ENCODE measurements at places on chromosomes 11 and 22.

DNA sequence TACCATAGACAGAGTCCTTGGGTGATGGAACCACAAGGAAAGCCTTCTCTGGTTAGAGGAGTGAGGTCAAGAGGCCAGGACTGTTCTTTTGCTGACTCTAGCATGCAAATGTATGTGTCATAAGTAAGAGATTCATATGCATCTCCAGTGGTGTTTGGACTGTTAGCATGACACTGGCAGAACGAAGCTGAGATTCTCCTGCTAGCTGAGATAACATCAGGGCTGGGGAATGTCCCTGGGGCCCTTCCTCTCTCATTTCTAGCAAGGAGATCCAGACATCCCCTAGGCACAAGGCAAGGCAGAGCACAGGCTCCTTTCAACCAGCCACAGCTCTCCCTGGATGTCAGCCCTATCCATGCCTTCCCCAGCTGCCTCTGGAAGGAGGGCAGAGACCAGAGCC, 711.3 kb downstream of the OPCML start:
- no peak for DNase-seq

DNA sequence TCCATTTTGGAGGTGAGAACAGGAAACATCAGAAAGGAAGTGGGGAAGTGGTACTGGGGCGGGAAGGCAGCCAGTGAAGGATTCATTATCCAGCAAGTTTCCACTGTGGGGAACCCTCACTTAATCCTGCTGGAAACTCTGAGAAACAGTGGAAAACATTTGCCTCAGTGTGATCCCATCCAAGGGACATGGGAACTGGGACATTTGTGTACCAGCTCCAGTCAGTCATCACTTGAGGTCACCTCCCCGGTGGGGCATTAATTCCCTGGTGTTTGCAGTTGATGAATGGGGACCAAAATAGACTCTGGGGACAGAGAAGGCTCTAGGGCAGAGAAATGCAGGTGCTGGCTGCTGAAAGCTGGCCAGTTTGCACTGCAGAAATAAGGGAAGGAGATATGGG, 599.9 kb downstream of the BUD13 start:
- DNase-seq: no peak

- DNase-seq: peak; percentile 35
These were observed 19.7 kb downstream of the CTR9 start for GRCh38 chr11:10770626-10771254.

GRCh38 chr11:110026858-110027626, 66.2 kb upstream of the ZC3H12C start:
- DNase-seq: no peak

DNA sequence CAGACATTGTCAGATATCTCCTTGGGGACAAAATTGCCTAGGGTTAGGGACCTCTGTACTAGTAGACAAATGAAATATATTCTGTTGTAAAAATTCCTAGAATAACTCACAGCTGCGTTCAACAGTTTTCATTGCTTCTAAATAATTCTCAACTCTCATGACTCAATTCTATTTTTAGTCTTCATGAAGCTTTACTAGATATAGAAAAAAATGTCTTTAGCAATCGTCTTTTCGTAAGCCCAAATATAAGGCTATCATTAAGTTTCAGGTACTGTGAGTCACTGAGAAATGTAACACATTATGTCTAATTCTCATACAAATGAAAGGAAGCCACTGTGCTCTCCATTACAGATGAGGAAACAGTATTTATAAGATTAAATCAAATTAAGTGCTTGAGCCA, 6.4 kb downstream of the MMP12 start:
- no peak for DNase-seq

GRCh38 chr11:68657021-68657780, 27.1 kb upstream of the GAL start:
- no peak for DNase-seq

- no peak for DNase-seq
These were observed 306.7 kb downstream of the SOX6 start for GRCh38 chr11:16049611-16050010.

DNA sequence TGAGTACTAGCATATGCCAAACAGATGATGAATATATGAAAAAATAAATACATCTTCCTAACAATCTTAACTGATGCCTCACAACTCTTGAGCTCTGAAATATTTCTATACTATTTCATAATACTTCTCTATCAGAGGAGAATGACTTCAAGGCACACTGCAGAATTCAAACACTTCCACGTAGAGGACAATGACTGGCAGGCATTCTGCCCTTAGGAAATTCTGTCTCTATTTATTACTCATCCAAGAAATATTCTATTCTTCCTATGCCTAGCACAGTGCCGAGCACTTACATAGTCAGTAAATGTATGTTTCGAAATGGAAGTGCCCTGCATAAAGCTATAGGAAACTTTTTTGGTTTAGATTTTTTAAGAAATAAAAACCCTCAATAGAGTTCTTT, 809.1 kb downstream of the DLG2 start:
- peak; percentile 23 for DNase-seq

DNA sequence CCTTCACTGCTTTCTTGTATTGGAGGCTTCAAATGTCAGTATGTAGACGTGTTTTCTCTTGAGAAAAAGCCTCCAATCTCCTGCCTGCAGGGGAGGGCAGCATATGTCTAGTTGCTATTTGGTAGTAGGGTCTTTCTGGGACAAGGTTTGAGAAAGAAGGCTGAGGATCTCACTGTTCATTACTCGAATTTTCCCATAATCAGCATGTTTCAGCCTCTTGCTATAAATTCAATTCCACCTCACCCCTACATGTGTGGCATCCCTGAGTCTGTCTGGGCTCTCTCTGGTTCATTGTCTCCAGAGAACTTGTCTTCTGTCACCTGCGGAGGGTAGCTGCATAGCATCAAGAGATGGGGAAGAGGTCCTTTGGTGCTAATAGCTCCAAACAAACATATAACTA, 19.5 kb upstream of the CCDC83 start:
- DNase-seq: no peak

- DNase-seq: no peak
These were observed 147.9 kb downstream of the C11orf91 start for GRCh38 chr11:33552756-33553155.

DNA sequence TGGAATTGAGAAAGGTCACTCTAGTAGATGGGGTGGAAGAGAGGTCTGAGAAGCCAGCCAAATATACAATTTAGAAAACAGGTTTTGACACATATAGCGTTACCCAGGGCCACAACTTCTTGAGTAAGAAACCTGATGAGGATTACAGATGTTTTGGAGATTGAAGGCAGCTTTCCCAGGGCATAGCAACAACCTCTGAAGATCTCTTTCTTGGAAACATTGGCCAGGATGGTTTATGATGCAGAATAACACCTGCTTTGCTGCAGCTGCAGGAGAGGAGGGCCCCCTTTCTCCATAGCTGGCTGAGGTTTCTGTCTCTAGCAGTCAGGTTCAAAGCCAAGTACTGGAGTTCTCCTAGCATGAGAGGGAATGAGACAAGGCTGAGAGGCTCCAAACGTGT, 75.1 kb upstream of the NUP50 start:
- no peak for DNase-seq

DNA sequence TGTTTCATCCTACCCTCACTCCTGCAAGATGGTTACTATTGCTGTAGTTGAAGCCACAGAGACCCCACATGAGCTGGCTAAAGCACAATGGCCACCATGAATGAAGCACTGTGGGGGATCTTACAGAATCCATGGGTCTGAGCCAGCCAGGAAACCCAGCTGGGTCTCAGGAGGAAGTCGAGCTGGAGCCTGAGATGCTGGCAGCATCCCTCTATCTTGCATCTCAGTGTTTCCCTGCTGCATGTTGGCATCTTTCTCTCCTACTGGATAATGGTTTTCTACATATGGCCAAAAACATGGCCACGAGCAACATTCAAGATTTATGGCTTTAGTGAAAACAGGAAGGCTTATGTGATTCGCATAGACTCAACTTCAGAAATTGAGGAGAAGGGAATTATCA, 219.3 kb upstream of the SNX19 start:
- no peak for DNase-seq

DNA sequence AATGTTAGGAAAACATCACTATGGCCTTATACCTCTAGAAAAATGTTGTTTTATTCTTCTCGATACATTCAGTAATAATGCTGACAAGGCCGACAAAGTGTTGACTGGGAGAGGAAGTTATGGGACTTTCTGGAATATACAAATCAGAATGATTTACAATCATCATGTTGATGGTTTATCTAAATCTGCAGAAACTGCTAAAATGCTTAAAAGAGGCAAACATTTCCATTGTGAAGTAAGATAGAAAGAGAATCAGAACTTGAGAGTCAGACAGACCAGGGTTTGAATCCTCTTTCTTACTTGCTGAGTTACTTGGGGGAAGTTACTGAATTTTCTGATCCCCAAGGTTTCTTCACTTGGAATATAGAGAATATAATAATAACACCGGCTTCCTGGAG, 89.4 kb downstream of the CD44 start:
- DNase-seq: no peak

DNA sequence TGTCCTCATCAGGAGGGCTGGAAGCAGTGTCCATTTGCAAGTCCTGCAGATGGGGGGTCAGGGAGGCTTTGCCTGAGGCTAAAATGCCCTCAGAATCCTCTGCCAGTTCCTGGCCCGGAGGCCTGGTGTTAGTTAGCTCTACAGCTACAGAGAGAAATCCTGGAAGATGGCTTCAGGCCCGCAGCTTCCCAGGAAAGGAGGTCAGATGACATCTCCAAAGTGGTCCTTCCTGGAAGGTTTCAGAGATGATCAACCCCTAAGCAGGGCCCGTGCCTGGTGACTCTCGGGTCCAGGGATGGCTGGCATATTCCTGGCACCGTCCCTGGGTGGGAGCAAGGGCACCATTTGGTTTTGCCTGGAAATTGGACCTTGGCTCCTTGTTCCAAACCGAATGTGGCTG, 959.1 kb downstream of the BRD1 start:
- DNase-seq: no peak

DNA sequence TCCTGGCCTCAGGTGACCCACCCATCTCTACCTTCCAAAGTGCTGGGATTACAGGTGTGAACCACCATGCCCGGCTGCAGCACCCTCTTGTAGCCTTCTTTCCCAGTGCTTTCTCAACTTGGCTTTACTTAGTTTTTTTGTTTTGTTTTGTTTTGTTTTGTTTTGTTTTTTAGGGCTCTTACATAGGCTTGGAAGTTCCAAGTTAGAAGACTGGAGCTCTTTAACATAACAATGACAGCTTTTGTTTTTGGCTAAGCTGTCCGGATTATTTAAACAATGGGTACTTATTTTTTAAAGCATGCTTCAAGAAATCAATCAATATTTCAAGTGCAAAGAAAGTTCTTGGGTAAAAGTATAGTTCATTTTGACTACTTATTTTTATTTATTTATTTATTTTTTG, 25.9 kb downstream of the KMT2A start:
- DNase-seq: no peak

GRCh38 chr11:20453657-20454316, 66.3 kb downstream of the PRMT3 start:
- DNase-seq: no peak

DNA sequence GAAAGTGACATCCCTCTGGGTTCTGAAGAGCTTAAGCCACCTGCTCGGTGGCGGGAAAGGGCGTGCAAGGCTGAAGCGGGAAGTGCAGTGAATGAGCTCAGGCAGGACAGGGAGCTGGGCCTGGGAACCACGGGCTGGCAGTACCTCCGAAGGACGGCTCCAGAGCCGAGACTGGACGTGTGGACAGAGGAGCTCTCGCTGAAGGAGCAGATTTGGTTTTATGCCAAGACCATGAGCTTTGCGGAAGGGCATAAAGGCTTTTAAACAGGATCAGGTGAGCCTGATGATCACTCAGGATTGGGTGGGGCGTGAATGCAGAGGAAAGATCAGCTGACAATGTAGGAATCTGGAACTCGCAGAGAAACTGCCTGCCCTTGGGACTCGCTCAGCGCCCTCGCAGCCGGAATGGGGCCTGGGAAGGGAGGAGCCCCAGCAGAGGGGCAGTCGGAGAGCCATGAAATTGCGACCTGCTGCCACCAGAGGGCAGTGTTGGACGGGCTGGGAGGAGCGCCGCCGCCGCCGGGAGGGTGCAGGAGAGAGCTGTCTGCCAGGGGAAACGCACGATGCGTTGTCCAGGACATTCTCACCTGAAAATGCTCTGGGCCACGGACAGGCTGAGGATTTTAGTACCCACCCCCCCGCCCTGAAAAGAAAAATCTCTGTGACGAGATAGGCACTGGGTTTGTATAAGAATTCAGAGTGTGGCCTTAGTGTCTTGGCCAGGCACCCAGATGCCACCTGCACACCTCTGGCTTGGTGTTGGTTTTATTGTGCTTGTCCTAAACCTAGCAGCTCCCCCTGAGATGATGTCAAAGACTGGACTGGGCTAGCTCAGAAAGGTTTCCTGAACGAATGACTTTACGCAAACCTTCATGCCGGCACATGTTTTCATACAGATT, 324.4 kb downstream of the NTM start:
- DNase-seq: peak; percentile 59

- DNase-seq: no peak
These were observed 13.7 kb downstream of the NARS2 start for GRCh38 chr11:78560826-78561484.

- no peak for DNase-seq
These were observed 93.9 kb upstream of the PITPNB start for GRCh38 chr22:28012832-28013460.

- DNase-seq: no peak
These were observed 159.8 kb downstream of the ADAMTS15 start for GRCh38 chr11:130608287-130608686.

GRCh38 chr11:85295694-85296271, 331.4 kb downstream of the DLG2 start:
- DNase-seq: no peak

GRCh38 chr11:132187814-132188213, 817.4 kb downstream of the NTM start:
- no peak for DNase-seq

- no peak for DNase-seq
These were observed 475.1 kb downstream of the BRD1 start for GRCh38 chr22:49352361-49353169.

- DNase-seq: no peak
These were observed 38.8 kb downstream of the STIM1 start for GRCh38 chr11:3894128-3894731.

- DNase-seq: no peak
These were observed 43.3 kb downstream of the PARVA start for GRCh38 chr11:12420706-12421105.

DNA sequence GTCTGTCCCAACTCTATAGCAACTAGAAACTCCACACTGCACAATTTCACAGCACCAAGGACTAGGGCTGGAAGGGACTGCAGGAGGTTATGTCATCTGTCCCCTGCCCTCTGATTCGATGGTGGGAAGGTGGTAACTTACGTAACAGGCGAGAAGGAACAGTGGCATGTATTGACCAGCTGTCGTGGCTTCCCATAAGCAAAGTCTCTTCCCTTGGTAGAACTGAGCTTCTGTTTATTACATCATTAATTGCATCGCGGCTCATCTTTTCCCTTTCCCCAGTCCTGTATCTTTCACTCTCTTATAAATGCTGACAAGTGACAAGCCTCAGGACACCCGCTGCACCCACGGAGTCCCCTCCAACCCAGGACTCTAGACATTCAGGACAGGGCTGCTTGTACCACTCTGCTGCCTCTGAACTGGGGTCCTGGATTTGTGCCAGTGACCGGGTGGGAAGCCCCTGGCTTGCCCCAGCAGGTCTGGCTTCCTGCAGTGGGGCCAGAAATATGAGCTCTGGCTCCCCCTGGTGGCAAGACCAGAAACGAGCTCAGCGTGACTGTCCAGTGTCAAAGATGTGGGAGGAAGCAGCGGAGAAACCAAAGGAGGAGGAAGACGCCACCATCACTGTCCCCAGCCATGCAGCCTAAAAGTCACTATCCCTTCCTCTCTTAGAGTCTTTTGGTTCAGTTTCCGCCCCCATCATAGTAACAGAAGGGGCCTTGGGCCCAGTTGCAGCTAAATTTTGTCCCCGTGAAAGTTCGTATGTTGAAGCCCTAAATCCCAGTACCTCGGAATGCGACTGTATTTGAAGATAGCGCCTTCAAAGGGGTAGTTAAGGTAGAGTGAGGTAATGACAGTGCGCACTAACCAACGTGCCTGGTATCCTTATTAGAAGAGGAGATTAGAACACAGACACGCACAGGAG, 84.5 kb downstream of the ISX start:
- DNase-seq: peak; percentile 3
